ENCODE measurements at places on chromosomes 7 and 10. TPM values are rescaled to one million over a fixed set of nuclear protein-coding genes. Genes with fewer than 3 reads are reported as not detected.

The ZNF117 gene
- total RNA-seq = 52.7 TPM

The PAOX gene
- 10.3 TPM for total RNA-seq

The ASB4 gene
- total RNA-seq = 1.0 TPM

The GIMAP2 gene
- total RNA-seq = 7.6 TPM

The SH2B2 gene
- total RNA-seq = 16.7 TPM

The MEIG1 gene
- not detected for total RNA-seq

The MBL2 gene
- total RNA-seq = not detected

The MARCHF5 gene
- 39.0 TPM for total RNA-seq

The CTAGE4 gene
- 2.7 TPM for total RNA-seq

The PNLIP gene
- not detected for total RNA-seq

The ZMIZ1 gene
- total RNA-seq = 69.9 TPM

The TCAF2 gene
- 2.3 TPM for total RNA-seq

The PTPN20 gene
- 10.0 TPM for total RNA-seq

The LRRD1 gene
- total RNA-seq = 0.44 TPM

The BLNK gene
- total RNA-seq = 3.8 TPM

The NUTM2D gene
- 5.1 TPM for total RNA-seq

The SLC25A13 gene
- 57.5 TPM for total RNA-seq

The HOXA4 gene
- not detected for total RNA-seq

The POLR2J3 gene
- total RNA-seq = 36.0 TPM

The SKIDA1 gene
- 11.4 TPM for total RNA-seq

The NUTM2E gene
- 0.33 TPM for total RNA-seq

The SDHAF3 gene
- total RNA-seq = 20.9 TPM

The UCN3 gene
- not detected for total RNA-seq

The CADPS2 gene
- 29.2 TPM for total RNA-seq

The TRPV5 gene
- total RNA-seq = 0.16 TPM

The STRIP2 gene
- 19.6 TPM for total RNA-seq

The AQP1 gene
- total RNA-seq = 75.8 TPM

The HACD1 gene
- 12.9 TPM for total RNA-seq

The UPK3B gene
- total RNA-seq = 0.99 TPM

The UCMA gene
- not detected for total RNA-seq

The ARHGEF35 gene
- 6.2 TPM for total RNA-seq

The CRPPA gene
- total RNA-seq = 9.6 TPM

The MRLN gene
- total RNA-seq = 23.1 TPM

The PGAM2 gene
- total RNA-seq = 23.7 TPM
